Neural crest cell (in vitro differentiated cells): ENCODE measurements at places on chromosomes 16 and 17.

DNA sequence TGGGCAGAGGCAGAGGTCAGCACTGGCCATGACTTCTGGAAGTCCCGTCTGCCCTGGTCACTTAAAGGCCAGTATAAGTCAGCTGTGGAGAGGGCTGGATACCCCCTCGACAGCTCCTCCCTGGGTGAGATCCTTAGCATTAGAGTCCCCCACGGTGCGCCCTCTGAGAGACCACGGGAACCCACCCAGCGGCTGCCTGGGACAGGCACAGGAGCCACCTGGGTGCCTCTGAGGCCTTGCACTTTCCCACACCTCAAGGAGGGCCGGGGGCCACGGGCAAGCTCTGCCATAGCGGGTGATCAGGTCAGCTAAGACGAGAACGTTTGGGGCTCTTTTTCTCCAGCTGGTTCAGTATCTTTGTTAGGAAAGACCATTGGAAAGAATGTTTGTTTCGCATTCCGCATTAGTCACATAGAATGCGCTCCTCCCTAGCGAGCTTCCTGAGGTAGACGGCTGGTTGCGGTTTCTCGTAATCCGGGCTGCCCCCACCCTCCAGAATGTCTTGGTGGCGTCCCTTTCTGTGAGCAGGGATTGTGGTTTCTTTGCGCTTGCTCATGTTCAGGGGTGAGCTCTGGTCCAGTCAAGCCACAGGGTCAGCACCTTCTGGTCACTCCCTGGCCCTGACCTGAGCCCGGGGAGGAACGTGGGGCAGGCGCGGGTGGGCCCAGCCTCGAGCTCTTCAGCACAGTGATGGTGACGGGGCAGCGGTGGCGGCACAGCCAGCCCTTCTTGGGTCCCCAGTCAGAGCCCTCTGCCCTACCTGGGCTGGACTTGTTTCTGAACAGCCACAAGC lies 25.2 kb downstream of the NME3 start:
- no peak for DNase-seq

DNA sequence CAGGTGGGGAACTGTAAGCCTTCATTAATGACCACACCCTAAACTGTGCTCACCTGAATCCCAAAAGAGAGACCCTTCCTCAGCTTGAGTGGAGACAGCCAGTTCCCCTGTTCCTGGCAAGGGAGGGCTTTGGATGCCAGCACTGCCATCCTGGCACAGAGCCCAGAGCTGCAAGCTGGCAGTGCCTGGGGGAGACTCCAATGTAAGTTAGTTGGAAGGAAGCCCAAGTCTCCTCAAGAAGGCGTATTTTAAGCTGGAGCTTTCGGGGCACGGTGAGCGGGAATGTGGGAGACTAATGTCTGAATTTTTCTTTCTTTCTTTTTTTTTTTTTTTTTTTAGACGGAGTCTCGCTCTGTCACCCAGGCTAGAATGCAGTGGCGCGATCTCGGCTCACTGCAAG lies 4.7 kb downstream of the CDC42EP4 start:
- no peak for DNase-seq

DNA sequence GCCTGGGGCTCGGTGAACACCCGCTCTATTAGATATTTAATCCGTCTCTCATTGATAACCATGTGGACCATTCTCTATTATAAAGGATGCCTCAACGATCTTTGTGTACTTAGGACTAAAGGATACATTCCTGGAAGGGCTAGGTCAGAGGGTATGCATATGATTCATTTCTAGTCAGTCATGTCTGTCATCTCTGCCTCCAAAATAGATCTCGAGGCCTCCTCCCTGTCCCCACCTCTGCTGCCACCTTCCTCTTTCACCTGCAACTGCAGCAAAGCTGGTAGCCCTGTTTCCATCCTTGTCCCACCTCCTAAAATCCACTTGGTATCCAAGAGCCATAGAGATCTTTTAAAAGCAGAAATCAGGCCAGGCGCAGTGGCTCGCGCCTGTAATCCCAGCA lies 121.5 kb downstream of the KATNIP start:
- DNase-seq = no peak

- no peak for DNase-seq
Measured at GRCh38 chr17:69716556-69716955, 302.1 kb downstream of the MAP2K6 start.

DNA sequence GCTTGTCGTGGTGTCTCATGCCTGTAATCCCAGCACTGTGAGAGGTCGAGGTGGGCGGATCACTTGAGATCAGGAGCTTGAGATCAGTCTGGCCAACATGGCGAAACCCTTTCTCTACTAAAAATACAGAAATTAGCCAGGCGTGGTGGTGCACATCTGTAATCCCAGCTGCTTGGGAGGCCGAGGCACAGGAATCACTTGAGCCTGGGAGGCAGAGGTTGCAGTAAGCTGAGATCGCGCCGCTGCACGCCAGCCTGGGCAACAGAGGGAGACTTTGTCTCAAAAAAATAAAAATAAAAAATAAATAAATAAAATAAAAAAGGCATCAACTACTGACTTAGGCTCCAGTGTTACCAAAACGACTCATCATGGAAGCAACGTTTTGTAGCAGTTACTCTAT lies 115.5 kb downstream of the PLCG2 start:
- DNase-seq = no peak

DNA sequence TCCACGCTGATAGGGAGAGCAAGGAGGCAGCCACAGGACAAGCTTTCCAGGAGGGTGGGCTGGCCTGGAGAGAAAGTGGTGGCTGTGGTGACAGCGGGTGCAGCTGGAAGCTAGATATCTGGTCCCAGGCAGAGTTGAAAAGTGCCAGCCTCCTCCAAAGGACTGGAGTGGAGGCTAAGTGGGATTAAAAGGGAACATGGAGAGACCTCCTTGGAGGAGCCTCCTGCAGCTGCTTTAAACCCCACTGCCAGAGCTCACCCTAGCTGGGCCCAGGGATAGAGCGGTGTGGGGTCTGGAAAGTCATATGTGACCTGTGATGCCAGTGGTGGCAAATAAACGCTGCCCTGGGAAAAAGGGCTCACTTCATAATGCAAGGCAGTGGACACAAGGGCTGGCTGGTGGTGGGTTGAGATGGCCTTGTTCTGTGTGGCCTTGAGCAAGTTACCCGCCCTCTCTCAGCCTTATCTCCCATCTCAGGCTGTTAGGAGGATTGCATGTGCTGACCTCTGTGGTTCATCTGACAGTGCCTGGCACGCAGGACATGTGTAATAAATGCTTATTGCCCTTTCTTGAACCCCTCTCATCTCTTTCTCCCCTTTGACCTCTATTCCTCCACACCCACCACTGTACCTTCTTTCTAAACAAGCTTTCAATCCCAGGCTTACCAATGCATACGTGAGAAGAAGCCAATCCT lies 61.0 kb upstream of the LGALS9 start:
- no peak for DNase-seq
